ENCODE measurements at places on chromosomes 12 and 14. TPM values are rescaled to one million over a fixed set of nuclear protein-coding genes. Genes with fewer than 3 reads are reported as not detected.

AP5M1 gene
- 18.7 TPM for total RNA-seq

TAS2R31 gene
- 7.3 TPM for total RNA-seq

PTGER2 gene
- 1.3 TPM for total RNA-seq

EML5 gene
- 0.86 TPM for total RNA-seq

ZFHX2 gene
- total RNA-seq: under 0.01 TPM

MRPL51 gene
- 101 TPM for total RNA-seq

GMFB gene
- 82.1 TPM for total RNA-seq

FAIM2 gene
- total RNA-seq: 3.9 TPM

LRFN5 gene
- 0.97 TPM for total RNA-seq

SPRYD4 gene
- 2.3 TPM for total RNA-seq

M6PR gene
- 155 TPM for total RNA-seq

LRRIQ1 gene
- total RNA-seq: under 0.01 TPM

OR4E2 gene
- total RNA-seq: not detected

SERPINA10 gene
- total RNA-seq: not detected

PRH2 gene
- 0.32 TPM for total RNA-seq

Data from fibroblast of villous mesenchyme (primary cell).